ENCODE measurements at places on chromosomes 5 and 9.

DNA sequence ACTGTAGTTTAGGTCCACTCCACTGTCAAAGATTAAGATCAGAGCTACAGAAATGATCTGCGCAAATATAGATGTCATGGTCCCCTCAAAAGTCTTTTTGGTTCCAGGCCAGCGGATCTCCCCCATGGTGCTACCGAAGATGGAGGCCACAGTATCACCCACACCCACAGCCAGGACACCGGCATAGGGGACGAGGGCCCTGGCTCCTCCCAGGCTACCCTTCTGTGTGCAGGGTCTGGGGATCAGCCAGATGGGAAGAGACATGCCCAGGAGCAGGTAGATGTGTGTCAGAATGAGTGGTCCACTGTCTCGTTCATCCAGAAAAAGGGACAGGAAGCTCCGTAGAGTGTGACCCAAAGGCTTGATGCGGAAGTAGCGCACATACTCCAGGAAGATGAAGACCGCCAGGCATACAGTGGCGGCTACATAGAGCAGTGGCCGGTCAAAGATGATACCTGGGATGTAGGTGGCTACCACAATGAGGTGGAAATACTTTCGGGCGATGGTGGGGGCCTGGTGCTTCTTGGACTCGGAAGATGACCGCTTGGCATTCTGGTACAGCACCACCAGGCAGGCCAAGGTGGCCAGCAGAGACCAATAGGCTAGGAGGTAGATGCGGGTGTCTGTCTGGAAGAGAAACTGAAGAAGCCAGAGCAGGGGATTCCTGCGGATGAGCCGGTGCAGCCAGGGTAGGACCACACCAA, 1.5 kb downstream of the DOLK start:
- DNase-seq: no peak

DNA sequence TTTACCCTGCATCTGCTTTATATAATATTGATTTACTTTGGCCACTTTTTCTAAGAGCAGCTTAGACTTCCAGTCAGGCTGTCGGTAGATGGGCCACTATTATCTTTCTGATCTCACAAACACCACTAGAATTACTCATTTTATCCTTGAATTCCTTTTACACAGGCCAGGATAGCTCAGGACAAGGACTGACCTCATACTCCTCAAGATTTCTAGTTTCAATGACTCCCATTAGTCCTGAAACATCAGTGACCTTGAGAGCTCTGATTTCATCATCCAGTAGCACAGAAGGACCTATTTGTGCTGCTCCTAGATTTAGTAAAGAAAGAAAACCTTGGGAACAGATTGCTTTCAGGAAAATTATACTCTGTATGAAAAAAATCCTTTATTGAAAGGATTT, 727.9 kb upstream of the PTPRD start:
- no peak for DNase-seq

GRCh38 chr9:82912645-82913044, 150.3 kb downstream of the RASEF start:
- no peak for DNase-seq

DNA sequence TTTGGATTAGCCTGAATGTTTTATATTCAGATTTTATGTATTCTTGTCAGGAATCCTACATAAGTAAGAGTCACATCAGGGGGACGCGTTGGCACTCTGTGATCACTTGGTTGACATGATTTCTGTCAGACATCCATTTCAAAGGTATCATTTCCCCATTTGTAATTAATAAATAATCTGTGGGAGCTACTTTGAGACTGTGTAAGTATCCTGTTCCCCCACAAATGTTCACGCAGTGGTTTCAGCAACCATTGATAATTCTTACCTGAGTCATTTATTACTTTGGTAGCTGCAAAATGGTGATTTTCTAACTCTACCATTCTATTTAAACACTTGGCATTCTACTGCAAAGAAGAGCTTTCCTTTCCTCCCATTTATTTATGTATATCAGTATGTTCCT, 56.9 kb upstream of the TBC1D2 start:
- no peak for DNase-seq

GRCh38 chr9:126743041-126743440, 61.8 kb upstream of the ZBTB43 start:
- DNase-seq: no peak

- DNase-seq: no peak
Measured at GRCh38 chr9:129359162-129359811, 181.2 kb upstream of the IER5L start.

DNA sequence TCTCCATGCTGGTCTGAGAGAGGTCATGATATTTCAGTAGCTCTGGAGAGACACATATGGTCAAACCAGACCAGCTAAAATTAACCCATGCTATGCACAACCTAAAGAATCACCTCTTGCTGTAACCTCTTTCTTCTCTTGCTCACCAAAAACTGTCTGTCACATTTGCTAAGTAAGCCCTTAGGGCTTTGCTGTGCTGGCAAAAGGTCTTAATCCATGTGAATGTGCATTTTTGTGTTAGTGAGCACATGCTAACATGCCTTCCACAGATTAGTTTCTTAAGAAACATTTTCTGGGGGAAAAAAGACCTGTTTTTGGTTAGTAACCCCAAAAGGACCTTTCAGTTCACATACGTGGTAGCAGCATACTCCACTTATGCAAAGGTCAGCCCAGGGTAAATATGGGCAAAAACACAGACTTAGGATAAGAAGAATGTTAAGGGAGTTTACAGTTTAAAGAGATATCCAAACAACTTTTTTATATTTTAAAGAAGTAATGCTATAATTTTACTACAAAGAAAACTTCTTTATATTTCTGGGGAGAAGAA, 124.2 kb upstream of the CCDC152 start:
- no peak for DNase-seq

GRCh38 chr5:103909391-103909790, 346.8 kb upstream of the NUDT12 start:
- DNase-seq: no peak

DNA sequence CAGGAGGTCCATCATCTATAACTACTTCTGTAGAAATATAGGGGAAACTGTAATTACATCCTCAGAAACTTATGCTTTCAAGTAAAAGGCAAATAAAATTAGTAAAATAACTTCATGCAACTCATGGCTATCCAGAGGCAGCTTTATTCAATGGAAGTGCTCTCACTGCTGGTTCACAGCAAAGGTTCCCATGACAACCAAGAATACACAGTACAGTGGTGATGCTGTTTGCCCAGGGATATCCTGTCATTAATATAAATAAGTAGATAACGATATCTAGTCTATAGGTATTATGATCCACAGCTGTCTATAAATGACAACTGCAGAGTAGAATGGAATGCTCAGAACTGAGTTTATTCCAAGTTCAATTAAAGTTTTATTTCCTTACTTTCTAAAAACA, 390.3 kb downstream of the PDE4D start:
- no peak for DNase-seq

GRCh38 chr9:125332527-125332926, 70.9 kb downstream of the GAPVD1 start:
- no peak for DNase-seq

DNA sequence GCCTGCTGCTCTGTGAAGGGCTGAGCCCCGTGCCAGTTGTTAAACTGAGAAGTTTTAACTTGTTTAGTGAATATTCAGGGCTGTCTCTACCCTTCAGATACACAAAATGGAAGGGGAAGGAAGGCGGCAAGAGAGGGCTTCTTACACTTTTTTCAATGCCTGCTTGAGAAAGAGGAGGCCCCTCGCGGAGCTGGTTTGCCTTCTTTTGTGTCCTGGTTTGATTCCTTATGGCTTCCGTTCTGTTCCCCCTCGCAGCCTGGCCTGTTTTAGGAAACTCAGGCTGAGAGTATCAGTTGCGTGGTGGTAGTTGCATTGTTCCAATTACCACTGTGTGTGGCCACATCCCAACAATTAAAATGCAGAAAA, 1.0 kb downstream of the FAM53C start:
- DNase-seq: no peak

DNA sequence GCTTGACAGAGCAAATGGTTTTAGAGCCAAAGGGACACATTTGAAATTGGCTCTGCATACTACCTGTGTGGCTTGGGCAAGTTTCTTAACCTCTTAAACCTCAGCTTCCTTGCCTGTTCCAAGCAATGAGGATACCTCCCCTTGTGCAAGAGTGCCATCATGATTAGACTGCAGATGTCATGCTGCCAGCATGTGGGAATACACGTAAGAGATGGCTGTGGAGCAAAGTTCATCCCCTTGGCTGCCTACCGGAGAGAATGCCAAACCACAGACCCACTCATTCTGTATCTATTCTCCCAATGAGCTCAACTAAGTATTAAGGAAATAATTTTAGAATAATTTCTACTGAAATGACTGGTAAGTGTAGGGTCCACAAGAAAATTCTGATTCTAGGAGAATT, 101.3 kb downstream of the WDR41 start:
- no peak for DNase-seq

DNA sequence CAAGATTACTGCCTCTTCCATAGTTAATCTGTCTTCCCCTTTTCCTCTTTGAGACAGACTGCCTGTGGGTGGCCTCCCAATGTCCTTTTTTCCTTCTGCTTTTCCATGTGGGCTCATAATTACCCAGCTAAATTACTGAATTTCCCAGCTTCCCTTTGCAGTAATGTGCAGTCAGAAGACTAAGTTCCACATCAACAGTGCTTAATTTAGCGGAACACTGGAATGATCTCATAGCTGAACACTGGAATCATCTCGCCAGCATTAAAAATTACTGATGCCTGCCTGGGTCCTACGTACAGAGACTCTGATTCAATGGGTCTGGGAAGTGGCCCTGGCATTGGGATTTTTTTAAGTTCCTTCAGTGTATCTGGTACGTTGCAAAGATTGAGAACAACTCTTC, 84.3 kb downstream of the DNAH5 start:
- DNase-seq: no peak

DNA sequence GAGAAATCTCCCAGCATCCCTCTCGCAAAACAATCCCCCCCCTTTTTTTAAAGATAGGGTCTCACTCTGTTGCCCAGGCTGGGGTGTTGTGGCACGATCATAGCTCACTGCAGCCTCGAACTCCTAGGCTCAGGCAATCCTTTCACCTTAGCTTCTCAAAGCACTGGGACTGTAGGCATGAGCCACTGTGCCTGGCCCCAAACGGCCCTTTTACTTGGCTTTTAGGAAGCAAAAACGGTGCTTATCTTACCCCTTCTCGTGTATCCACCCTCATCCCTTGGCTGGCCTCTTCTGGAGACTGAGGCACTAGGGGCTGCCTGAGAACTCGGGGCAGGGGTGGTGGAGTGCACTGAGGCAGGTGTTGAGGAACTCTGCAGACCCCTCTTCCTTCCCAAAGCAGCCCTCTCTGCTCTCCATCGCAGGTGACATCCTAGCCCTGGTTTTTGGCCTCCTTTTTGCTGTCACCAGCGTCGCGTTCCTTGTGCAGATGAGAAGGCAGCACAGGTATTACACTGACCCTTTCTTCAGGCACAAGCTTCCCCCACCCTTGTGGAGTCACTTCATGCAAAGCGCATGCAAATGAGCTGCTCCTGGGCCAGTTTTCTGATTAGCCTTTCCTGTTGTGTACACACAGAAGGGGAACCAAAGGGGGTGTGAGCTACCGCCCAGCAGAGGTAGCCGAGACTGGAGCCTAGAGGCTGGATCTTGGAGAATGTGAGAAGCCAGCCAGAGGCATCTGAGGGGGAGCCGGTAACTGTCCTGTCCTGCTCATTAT, 6.8 kb downstream of the CA9 start:
- DNase-seq: no peak

GRCh38 chr5:180001136-180001535, 70.4 kb downstream of the RNF130 start:
- no peak for DNase-seq

All from stimulated activated CD4-positive, alpha-beta T cell treated with anti-CD3 and anti-CD28 coated beads, Interleukin-4, amount 100 ng/mL, for 48 hours (primary cell).